ENCODE measurements at places on chromosomes 7 and 10.

GRCh38 chr10:61588770-61589211, 73.9 kb upstream of the CABCOCO1 start:
- no peak for DNase-seq

DNA sequence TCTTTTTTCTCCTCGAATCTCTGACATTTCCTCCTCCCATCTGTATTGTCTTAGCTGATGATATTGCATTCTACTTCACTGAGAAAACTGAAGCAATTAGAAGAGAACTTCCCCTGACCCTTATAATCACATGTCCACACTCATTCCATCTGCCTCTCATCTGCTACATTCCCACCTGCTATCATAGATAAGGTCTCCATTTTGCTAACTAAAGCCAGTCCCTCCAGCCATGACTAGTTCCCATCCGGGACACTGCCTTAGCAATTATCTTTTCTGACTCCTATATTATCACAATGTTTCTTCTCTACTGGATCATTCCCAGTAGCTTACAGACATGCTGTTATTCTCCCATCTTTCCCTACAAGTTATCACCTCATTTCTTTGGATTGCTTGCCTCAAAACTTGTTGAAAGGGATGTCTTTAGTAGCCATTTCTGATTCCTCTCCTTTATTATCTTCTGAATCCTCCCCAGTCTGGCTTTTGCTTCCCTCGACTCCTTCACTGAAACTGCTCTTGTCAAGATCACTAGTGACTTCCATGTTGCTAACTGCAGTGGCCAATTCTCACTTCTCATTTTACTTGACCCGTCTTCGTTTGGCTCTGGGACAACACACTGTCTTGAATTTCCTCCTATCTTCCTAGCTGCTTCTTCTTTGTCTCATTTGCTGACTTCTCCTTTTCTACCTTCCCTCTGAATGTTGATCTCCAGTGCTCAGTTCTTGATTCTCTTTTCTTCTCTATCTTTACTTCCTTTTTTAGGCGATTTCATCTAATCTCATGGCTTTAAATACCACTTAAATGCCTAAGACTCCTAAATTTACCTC, 35.9 kb downstream of the FZD1 start:
- no peak for DNase-seq

DNA sequence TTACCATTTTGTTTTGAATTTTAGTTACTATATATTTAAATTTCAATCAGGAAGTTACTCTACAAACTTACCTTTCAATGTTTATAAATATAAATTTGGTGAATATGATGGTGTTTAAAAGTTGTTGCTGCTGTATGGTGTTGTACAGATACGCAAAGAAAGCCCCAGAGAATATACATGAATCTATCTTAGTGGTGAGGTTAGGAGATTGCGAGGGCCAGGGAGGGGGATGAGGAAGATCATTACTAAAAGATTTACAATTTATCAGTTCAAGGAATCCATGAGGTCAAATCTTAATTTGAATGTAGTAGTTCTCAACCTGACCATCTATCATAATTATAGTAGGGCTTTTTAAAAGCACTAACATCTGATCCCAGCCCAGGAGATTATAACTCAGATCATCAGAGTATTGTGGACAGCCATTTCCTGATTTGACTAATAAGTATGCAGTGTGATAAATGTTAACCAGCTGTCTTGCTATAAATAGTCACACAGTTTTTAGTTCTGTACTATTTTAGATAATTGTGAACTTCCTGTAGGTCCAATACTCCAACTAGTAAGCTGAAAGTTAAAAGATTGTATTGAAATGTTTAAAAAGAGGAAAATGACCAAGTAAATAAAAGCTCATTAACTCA, 23.6 kb downstream of the FAM3C start:
- DNase-seq: no peak

DNA sequence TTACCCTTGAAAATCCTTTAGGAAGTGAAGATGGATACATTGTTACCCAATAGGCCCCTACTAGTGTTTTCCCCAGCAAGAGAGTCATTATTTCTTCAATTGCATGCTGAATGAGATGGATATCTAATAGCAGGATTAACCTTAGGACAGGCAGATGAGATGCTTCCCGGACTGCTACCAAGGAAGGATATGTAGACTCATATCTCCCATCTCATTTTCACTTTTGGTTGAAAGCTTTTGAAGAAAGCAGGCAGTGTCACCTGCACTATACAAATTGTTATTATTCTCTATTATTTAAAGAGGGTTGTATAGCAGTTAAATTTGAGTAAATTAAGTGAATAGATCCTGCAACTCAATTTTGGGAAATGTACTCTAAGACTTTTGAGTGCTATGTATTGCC, 17.0 kb upstream of the ARHGAP21 start:
- DNase-seq: no peak

- no peak for DNase-seq
These were observed 515.7 kb downstream of the SORCS1 start for GRCh38 chr10:106648534-106649481.

GRCh38 chr10:80700252-80700651, 162.6 kb downstream of the SH2D4B start:
- no peak for DNase-seq

GRCh38 chr7:132576721-132577085, 433 bp upstream of the PLXNA4 start:
- DNase-seq: no peak

DNA sequence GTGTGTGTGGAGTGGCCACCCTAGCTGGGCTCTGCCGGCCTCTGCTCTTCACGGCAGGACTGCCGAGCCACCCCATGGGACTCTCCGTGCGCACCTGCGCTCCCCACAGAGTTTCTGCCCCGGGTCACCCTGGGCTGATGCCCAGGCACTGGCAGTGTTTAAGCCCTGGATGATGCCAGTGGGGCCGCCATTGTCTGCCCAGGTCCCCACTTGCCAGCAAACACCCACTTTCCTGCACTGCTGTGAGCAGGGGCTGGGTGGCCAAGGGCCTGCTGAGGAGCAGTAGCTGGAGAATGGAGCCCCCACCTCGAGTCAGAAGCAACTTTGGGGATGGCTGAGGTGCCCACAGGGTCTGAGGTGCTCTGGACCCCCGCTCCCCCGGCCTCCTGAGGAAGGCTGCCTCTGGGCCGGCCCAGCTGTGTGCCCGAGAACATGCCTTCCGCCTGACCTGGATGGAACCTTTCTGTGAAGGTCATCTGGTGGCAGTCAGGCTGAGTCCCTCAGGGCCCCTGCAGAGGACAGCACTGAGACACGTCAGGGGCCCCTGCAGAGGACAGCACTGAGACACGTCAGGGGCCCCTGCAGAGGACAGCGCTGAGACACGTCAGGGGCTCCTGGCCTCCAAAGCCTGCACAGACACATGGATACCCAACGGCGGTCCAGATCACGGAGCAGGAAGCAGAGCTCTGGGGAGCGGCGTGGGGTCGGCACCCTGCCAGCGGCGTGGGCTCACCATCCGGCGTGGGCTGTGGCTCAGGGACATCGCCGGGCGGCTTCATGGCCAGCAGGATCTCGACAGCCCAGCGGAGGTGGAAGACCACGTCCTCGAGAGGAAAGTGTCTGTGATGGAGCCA, 62.0 kb downstream of the CFAP46 start:
- DNase-seq: no peak

DNA sequence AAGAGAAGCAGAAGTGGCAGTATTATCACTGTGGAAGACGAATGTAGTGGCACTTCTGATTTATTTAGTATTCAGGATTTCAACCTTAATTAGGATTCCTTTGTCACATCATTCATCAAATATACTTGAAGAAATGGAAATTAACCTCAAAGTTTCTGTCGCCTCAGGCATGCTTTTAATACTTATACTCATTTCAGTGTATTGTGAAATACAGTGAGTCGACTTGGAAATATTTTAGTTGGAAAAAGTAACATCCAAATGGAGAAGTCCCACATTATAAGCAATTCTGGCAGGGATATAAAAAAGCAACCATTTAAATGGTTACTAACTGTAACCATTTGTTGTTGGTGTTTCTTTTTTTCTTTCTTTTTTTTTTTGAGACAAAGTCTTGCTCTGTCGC, 648.8 kb downstream of the ARL4A start:
- no peak for DNase-seq

DNA sequence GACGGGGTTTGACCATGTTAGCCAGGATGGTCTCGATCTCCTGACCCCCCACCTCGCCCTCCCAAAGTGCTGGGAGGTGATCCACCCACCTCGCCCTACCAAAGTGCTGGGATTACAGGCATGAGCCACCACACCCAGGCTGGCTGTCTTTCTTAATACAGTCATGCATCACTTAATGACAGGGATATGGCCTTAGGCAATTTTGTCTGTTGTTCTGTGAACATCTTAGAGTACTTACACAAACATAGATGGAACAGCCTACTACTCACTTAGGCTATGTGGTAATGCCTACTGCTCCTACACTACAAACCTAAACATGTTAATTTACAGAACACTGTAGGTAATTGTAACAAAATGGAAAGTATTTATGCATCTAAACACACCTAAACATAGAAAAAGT, 106.6 kb upstream of the KCNMA1 start:
- no peak for DNase-seq

DNA sequence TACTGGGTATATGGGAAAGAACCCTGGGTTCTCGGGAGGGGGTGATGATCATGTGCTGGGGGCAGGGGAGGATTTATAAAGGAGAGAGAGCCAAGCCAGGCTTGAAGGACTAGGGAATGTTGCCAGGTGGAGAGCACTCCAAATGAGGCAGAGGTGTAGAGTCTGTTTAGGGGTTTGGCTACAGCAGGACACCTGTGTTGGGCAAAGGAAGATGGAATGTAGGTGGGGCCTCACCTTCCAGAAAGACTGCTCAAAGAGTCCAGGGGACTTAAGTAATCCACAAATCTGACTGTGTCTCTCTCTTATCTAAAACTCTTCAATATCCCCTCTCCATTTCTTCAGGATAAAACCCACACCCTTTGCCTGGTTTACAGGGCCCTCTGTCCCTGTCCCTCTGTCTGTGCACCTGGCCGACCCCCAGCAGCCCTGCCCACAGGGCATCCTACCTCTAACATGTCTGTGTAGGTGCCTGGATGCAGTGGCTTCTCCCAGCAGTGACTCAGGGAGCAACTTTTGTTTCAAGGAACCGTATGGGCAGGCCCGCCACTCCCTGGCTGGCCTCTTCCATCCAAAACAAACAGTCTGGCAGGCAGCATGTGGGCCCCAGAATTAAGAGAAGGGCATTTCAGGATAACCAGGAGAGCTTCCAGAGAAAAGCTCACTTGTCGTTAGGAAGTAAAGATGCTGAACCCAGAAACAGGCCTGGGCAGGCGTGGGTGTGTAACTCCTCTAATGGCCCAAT, 10.6 kb upstream of the PLEKHA1 start:
- no peak for DNase-seq

DNA sequence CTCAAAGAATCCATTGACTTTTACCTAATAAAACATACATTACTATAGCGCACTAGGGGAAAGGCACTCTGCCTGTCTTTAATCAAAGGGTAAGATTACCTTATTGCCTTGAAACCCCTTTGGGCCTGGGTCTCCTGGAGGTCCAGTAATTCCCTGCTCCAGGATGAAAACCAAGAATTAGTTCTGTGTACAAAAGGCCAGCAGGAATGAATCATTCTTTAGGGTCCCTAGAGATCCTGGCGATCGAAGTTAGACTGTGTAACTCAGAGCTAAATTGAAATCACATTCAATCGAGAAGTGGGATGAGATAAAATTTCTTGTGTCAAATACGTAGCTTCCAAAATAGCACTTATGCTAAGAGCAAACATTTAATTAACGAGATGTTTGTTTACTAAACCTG, 29.8 kb downstream of the COL28A1 start:
- DNase-seq: no peak

DNA sequence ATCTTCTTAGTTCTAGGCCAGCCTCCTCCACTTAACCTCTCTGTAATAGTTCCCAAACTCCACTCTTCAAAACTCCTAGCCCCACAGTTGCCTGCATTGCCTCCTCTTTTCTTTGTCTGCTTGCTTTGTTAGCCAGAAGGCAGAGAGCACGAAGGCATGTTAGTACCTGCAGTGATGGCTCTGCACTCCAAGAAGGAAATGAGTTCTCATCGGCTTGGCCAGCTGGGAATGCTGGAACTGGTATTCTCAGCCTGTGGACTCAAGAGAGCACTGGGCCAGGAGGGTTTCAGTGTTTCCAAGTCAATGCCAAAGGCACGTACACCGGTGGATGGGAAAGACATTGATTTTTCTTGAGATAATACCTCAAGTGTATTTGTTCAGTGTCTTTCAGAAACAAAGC, 66.3 kb upstream of the HABP2 start:
- DNase-seq: no peak

DNA sequence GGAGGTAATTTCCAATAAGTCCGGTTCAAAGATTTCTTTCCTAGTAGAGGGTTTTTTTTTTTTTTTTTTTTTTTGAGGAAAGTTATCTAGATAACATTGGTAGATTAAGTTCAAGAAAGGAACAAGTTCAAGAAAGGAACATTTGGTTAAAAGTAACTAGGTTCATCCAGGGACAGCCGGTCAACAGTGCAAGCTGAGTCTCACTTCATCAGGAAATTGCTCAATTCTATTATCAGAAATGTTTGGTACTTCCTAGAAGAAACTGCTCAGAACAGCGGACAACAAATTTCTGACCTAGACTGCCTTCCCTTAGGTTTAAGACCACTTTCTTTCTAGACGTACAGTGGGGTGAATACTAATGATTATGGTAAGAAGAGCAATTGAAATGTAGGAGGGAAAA, 3.7 kb upstream of the IL2RA start:
- no peak for DNase-seq

DNA sequence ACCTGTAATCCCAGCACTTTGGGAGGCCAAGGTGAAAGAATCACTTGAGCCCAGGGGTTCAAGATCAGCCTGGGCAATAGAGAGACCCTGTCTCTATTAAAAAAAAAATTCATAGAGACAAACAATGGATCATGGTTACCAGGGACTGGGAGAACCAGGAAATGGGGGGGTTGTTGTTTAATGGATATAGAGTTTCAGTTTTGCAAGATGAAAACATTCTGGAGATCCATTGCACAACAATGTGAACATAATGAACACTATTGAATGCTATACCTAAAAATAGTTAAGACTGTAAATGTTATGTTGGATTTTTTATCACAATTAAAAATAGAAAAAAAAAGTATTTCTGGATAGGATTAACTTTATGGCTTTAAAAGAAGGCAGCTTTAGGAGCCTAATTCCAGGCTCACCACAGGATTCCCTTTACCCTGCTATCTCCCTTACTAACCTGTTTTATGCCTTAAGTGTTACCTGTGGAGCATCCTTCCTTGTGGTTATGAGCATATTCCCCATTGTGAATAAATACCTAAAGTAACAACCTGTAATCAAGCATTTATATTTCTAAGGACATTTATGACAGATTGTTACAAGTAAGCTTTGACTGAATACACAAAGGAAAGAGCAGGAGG, 45.1 kb upstream of the SGCE start:
- DNase-seq: no peak

- no peak for DNase-seq
These were observed 23.4 kb downstream of the CAMK2G start for GRCh38 chr10:73850863-73851461.

Measured in femur (tissue), 1 donor.